ENCODE measurements at places on chromosomes 12 and 14.

- no peak for DNase-seq
Observed at GRCh38 chr12:111430433-111431353, 25.0 kb downstream of the SH2B3 start.

DNA sequence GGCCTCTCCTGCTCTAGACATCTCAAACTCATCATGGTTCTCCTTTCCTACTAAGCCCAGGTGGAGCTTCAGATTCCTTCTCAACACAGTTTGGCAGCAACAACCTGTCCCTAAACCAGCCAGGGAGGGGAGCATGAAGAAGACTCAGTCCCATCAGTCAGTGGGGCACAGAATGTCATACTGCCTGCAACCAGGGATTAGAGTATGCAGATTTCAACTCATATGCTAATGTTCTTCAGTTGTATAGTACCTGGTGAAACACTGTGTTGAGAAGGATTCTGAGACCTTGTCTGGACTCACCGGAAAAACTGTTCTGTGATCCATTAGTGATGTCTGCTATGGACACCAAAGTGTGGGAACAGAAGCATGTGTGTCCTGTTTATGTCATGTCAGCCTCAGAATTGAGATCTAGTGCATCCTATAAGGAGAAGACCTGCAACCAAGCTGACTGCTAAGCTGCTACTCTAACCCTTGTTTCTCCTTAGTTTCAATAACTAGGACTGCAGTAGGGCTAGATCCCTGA, 43.6 kb downstream of the TRPV4 start:
- DNase-seq = no peak

GRCh38 chr12:25469861-25470260, 83.2 kb downstream of the LMNTD1 start:
- DNase-seq = peak; percentile 24

DNA sequence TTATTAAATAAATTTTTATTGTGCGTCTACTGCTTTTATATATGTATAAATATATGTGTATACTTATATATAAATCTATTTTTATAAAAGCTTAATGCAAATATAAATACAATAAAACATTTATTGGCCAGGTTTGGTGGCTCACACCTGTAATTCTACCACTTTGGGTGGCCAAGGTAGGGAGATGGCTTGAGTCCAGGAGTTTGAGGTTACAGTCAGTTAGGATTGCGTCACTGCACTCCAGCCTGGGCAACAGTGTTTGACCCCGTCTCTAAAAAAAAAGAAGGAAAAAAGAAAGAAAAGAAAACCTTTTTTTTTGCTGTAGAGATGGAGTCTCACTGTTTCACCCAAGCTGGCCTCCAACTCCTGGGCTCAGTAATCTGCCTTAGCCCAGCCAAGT, 20.9 kb downstream of the ACTR6 start:
- no peak for DNase-seq

DNA sequence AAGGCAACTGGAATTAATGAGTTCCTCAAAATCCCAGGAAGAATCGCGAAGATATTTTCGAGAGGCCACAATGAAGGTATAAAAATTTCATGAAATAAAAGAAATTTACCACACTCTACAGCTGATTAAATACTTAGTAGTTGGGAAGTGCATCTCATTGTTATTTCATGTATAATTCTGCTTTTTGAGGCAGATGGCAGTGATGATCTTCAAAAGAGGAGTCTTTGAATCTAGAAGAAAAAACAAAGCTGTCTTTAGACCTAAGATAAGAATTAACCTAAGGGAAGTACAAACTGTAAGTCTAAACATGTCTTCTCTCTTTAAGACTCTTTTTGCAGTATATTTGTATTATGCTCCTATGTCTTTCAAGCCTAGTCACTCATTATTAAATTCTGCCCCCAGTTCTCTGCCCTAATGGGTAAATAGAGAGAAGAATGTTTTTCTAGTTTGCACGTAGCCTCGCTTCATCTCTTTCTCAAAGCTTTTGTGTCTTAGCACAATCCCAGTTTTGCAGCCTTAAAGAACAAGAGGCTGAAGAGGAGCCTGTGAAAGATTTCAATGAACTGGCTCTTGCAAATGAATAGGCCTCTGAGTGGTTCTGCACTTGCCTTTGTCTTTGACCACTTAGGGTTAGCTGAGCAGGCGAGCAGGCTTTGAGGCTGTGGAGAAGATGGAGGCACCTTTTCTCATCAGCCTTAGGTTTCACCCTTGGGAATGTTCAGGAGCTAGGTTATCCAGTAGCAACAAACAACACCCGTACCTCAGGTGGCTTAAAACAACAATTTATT, 32.7 kb downstream of the CFAP54 start:
- DNase-seq = no peak

DNA sequence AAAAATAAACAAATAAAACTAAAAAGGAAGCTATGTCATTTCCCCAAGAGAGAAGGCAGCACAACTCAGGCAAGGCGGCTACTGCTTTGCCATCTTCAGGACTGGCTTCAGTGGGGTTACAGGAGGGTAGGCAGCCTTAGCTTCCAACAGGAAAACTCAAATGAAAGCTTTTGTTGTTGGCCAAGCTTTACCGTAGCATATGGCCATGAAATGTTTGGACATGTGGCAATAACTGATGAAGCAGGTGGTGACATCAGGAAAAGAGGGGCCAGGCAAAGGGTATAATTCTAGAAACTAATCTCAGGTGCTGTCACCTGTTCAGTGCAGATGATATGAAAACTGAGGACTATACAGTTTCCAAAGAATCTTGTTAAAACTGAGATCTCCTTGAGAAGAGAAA, 22.8 kb upstream of the NPFF start:
- no peak for DNase-seq

- DNase-seq = no peak
Observed at GRCh38 chr14:20986811-20987210, 3.0 kb upstream of the METTL17 start.

DNA sequence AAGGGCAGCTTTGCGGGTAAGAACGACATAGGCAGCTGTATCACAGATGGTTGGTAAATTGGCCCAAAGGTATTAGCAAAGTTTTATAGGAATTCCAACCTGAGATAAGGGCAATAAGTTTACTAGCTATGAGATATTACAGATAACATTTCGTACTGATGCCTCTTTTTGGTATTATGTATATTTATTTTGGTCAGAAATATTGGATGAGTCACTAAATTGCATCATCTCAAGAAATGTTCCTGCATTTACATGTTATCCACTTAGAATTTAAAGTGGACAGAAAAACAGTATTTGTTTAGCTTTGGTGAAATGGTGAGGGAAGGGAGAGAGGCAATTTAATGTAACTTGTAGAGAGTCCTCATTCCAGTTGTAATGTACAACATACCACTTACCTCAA, 65.1 kb upstream of the PZP start:
- no peak for DNase-seq

GRCh38 chr14:100332071-100332639, 9.0 kb downstream of the SLC25A47 start:
- DNase-seq = no peak

DNA sequence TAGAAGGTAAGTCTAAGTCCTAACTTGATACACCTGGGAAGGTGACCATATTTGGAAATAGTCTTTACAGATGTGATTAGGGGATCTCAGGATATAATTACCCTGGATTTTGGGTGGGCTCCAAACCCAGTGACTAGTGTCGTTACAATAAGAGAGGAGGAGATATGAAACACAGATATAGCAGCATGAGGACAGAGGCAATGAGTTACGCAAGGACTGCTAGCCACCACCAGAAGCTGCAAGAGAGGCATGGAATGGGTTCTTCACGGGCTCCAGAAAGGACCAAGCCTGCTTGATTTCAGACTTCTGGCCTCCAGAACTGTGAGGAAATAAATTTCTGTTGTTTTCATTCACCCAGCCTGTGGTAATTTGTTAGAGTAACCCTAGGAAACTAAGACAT, 28.6 kb downstream of the FGFR1OP2 start:
- DNase-seq = no peak

DNA sequence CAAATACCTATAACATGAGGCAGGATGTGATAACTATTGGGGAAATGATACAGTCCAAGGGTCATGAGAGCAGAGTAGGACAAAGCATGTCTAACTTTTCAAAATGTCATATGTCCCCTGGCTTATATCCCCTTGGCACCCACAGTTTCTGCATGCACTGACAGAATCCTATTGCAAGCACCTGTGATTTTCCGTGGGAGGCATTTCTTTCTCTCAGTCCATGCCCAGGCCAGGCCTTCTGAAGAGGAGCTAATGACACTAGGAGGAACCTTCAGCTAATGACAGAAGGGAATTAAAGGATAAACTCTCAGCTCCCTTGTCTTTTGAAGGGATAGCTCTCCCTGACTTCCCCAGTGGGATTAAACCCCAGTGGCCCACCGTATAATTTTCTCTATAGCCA, 249.2 kb downstream of the TTC6 start:
- no peak for DNase-seq

- no peak for DNase-seq
Observed at GRCh38 chr12:5808981-5809380, 136.1 kb downstream of the ANO2 start.

DNA sequence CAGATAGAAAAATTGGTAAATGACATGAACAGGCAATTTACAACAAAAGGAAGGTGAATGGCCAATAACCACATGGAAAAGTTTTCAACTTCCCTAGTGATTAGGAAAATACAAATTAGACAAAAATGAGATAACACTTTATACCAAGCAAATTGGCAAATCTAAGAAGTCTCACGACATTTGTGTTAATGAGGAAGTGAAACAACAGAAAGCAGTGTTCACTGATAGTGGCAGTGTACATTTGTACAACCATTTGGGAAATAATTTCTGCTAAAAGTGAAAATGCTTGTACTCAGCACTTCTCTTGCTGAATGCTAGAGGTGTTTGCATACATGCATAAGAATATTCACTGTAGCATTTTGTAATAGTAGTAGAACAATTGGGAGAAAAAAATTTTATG, 126.6 kb downstream of the LLPH start:
- no peak for DNase-seq

GRCh38 chr12:126483145-126484068, 1418.2 kb downstream of the AACS start:
- DNase-seq = peak; percentile 1

GRCh38 chr14:105884808-105885281, 358.5 kb downstream of the TMEM121 start:
- DNase-seq = no peak

- no peak for DNase-seq
Observed at GRCh38 chr12:89571491-89572195, 45.8 kb upstream of the POC1B start.

DNA sequence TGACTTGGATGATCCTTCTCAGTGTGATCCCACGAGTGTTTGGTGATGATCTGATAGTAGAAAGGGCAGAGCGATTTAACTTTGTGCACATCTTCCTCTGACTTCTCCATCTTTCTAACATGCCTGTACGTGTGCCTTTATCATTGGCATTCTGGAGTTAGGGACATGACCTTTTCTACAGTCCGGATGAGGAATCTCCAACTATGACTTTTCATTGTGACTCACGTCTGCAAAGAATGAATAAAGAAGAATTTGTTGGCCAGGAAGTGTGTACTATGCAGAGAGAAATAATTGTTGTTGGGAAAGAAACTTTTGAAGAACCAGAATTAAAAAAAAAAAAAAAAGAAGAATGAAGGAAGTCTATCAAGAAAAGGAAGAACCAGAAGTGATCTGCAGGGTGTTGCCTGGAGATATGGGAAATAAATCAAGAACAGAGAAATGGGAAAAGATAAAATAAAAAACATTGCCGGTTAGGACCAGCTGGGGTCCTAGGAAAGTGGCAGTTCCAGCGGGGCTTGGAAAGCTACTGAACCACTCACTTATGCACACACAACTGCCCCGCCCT, 25.3 kb downstream of the PPFIBP1 start:
- DNase-seq = no peak

DNA sequence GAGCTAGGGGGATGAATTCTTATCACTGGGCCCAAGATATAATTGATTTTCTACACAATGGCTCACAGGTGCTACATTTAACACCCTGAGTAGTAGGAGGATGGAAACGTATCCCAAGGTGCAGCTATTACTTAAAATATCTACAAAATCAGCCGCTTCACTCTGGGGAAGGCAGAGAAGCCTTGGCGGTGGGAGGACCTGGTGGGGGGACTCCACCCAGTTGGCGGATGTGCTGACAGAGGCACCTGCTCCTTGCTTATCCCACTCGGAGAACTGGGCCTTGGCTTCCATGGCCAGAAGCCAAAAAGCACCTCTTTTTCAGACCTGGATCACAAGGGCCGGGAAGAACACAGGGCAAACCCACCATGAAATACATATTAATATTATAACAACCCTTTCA, 106.3 kb downstream of the OTX2 start:
- DNase-seq = no peak

GRCh38 chr14:83473416-83474235, 1940.0 kb upstream of the SEL1L start:
- DNase-seq = peak; percentile 2

DNA sequence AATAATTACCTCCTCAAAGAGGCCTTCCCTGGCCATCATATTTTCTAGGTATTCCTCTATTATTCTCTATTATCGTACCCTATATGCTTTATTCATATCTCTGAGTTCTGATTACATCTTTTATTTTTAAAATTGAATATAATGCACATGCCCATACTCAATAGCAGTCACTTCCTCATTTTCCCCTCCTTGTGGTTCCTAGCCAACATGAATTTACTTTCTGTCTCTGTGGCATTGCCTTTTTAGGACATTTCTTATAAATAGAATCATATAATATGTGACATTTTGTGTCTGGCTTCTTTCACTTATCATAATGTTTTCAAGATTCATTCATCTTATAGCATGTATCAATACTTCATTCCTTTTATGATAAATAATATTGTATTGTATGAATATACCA, 74.4 kb upstream of the TRHDE start:
- DNase-seq = no peak

DNA sequence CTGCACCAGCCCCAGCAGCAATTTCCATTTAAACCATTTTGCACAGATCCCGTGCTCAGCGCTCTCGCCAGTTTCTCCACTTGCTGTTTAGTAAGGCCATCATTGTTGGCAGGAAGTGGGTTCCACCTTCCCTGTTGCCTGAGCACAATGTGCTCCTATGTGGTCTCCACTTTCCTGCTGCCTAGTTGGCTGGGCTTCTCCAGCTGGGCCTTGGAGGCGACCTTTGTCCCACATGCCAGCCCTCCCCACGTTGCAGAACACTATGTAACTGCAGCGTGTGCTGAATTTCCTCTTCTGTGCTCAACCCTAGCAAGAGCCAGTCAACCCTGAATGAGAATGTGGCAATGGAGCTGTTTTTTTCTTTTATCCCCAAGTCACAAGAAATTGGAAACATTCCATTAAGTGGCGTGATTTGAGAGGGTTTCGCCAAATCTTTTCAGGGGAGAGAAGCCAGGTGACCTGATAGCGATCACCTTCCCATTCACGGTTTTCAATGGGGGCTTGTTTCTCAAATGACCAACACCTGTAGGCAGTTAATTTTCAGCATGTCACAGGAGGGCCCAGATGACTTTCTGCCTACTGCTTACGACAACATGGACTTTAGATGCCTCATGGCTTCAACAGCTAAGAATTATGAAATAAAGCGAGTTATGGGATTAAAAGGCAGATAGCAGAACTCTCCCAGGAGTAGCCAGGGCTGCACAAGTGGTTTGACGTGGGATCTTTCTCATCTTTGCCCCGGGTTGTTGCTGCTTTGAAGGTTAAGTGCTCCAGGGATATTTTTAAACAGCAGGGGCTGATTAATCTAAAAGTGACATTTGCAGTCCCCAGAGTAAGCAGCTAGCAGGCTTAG, at the start of gene ACACB:
Gene ACACB (plus strand): TSS at position 830 of the 853 bp plus-strand sequence. CDS start 22,819 bp downstream, outside the sequence.
- DNase-seq = no peak
